Neural crest cell (in vitro differentiated cells): ENCODE measurements at places on chromosomes 4 and X. TPM values are rescaled to one million over a fixed set of nuclear protein-coding genes. Genes with fewer than 3 reads are reported as not detected.

- no peak for DNase-seq
Measured at GRCh38 chr4:57116245-57116644, 6.1 kb upstream of the IGFBP7 start.

DNA sequence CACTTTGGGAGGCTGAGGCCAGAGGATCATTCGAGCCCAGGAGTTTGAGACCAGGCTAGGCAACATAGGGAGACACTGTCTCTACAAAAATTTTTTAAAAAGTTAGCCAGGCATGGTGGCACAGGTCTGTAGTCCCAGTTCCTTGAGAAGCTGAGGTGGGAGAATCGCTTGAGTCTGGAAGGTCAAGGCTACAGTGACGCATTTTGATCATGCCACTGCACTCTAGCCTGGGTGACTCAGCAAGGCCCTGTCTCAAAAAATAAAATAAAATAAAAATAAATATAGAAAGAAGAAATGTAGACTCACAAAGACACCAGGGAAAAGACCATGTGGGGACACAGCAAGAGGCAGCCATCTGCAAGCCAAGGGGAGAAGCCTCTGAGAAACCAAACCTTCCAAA lies 42.3 kb upstream of the SLC7A3 start:
- DNase-seq, result no peak

Gene ARSJ
- total RNA-seq, result 0.49 and 0.89 TPM in 2 replicates

Gene XG
- not detected in 2 replicates for total RNA-seq
